ENCODE measurements at places on chromosomes 5 and 9.

DNA sequence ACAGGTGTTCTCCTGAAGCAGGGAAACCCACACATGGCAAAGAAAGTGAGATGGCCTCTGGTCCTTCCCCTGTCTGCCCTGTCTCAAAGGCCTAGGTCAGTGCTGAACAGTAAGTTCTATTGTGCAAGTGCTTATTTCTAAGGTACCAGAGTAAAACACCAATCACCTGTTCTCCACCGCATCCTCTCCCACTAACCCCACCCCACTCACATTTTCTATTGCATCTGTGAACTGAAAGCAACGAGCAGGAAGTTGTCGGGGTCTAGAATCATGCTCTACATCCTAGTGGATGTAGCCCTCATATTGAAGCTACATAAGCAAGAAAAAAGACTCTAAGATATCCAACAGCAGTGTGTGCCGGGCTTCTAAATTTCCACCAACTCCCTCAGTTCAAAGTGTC is 265.9 kb downstream of the ENC1 start:
- no peak for DNase-seq

- DNase-seq: no peak
Measured at GRCh38 chr5:173020643-173021042, 35.5 kb upstream of the CREBRF start.

- no peak for DNase-seq
Measured at GRCh38 chr9:126095546-126096190, 231.0 kb upstream of the MVB12B start.

GRCh38 chr5:35369965-35370790 is 139.9 kb upstream of the PRLR start:
- no peak for DNase-seq

All from kidney glomerular epithelial cell (primary cell).